ENCODE measurements at places on chromosomes 2 and 18.

GRCh38 chr2:30764021-30764800 is 43.0 kb downstream of the CAPN13 start:
- DNase-seq = no peak

- no peak for DNase-seq
Measured at GRCh38 chr2:166328147-166328546, 47.6 kb downstream of the SCN9A start.

GRCh38 chr2:219106251-219106650 is 45.5 kb upstream of the IHH start:
- DNase-seq = no peak

DNA sequence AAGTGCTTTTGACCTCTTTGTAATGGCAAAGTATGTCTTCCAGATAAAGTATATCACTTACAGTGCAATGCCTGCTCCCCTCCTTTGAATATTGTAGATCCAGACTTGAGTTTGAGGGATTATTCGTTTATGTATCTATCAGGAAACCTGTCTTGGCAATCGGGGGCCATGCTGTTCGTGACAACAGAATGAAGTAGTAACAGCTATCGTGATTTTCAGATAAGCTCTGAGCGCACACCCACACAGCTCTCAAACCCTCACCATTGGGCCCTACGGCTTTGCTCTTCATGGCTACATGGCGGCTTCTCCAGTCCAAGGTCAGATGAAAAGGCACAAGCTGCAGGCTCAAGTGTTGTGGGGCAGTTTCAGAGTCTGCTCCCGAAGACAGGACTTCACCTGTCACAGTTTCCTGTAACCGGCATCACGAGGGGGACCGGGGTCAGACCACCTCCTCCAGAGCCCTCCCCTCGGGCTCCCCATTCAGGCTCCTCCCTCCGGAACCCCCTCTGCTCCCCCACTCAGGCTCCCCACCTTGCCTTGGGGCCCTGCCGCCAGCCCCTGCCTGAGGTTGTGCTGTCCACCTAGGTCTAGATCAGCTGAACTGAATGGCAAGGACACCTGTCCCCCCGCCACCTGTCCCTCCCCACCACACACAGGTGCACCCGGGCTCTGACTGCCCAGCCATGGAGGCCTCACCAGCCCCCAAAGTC is 292.5 kb upstream of the SALL3 start:
- DNase-seq = no peak

DNA sequence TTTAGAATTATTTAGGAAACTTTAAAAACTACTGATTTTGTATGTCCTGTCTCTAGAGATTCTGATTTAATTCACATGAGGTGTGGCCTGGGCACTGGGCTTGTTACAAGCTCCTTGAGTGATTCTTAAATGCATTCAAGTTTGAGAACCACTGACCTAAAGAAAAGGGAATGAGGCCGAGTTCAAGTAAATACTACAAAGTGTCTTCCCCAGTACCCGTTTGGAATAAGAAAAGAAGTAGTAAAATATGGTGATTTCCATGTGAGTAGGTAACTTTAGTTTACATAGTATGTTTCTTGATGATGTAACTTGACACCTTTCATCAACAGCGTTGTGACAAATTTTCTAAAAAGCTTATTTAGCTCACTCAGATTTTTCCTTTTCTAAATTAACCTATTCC is 1022.9 kb upstream of the NRXN1 start:
- DNase-seq = no peak

DNA sequence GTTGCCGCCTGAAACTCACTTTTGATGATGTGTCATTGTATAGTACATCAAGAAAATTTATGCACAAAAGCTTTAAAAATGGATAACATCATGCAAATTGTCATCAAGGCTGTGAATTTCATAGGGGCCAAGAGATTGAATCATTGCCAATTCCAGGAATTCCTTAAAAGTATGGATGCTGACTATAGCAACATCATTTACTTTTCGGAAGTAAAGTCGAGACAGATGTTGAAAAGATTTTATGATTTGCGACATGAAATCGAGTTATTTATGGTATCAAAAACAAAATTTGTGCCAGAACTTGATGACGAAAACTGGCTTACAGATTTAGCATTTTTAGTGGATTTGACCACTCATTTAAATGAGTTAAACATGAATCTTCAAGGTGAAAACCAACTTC is 56.3 kb downstream of the ASB1 start:
- DNase-seq = no peak

Data from esophagus squamous epithelium (tissue), 5 donors.